Renal cortical epithelial cell (primary cell): ENCODE measurements at places on chromosomes 2 and 18. TPM values are rescaled to one million over a fixed set of nuclear protein-coding genes. Genes with fewer than 3 reads are reported as not detected.

The FOXD4L1 gene
- 0.20 TPM in 1 of 2 replicates, not detected in the other for total RNA-seq

DNA sequence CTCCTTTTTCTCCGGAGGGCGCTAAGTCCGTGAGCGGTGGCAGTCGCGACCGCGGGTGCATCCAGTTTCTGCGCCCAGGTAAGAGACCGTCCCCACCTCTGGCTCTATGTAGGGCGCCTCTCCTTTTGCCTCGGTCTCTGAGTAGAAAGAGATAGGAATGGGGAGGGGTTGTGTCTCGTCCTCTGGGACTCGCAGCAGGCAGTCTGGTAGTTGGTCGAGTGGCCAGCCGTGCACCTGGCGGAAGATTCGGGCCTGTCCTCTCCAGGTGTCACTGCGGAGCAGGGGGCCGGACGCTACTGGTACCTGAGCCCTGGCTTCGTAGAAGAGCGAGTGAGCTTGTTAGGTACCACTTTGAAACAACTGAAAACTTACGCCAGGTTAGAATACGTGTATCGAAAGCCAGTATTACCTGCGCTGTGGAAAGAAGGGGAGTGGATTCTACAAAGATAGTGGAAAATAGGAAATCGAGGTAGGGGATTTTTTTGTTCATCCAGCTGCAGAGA, 403 bp downstream of the MAP2 start:
- no peak for DNase-seq

GRCh38 chr2:212549463-212549862, 10.9 kb upstream of the ERBB4 start:
- no peak for DNase-seq

DNA sequence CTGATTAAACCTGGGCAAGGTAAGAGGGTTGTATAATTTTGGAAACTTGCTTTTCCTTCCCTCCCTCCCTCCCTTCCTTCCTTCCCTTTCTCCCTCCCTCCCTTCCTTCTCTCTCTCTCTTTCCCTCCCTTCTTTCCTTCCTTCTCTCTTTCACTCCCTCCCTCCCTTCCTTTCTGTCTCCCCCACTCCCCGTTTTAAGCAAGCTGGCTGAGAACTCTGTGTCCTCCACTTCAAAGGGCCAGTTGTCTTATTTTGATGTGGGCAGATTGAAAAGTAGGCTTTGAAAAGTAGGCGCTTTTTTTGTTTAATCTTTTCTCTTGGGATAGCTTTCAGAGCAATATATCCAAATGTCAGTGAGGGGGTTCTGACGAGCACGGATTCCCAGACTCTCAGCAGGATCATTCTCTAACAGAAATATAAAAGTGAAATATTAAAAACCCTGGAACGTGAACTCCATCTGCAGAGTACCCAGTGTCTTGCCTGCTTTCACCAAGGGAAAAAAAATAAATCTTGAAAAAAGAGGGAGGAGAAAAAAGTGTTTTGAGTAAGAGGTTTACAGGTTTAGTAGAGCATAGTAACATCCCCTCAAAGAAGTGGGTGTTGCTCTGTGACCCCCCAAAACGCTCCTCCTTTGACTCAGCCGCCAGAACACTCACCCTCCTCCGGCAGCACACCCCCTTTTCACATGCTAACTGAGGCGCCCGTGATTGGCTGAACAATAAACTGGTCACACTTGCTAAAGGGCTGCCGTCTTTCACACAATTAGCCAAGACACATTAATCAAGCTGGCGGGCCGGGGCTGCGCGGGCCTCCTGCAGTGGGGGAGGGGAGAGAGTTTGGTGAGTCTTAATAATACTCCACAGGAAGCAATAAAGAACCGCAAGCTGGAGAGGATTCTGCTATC, 52.2 kb downstream of the CDK15 start:
- DNase-seq, result peak; percentile 67

DNA sequence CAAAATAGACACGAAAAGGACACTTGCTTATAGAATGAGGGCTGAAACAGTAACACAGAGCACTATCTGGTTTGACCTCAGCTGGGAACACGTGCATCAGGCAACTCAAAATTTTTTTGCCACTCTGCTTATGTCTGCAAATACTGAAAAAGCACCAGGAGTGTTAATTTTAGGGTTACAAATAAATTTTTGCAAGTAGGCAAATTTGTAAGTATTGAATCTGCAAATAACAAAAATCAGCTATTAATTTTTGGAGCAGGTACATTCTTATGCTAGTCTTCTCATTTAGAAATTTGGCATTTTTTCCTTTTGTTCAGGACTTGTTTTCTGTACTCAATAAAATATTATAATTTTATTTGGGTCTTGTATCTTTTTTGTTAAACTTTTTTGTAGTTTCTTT, 29.7 kb downstream of the DYTN start:
- DNase-seq, result no peak

DNA sequence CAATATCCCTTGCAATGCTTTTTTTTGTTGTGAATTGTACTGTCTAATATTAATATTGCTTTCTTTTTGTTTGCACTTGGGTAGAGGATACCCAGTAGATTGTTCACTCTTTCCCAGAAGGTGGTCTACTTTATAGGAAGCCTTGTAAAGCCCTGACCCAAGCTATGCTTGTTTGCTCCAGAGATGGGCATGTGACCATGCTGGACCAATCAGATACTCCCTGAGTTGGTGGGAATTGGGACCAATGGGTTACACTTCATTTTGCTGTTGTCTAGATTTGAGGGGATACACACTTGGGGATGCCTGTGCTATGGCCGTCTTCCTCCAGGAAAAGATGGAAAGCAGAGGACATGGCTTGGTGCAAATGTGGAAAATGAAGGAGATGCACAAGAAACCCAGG, 314.3 kb downstream of the DYSF start:
- DNase-seq, result no peak

DNA sequence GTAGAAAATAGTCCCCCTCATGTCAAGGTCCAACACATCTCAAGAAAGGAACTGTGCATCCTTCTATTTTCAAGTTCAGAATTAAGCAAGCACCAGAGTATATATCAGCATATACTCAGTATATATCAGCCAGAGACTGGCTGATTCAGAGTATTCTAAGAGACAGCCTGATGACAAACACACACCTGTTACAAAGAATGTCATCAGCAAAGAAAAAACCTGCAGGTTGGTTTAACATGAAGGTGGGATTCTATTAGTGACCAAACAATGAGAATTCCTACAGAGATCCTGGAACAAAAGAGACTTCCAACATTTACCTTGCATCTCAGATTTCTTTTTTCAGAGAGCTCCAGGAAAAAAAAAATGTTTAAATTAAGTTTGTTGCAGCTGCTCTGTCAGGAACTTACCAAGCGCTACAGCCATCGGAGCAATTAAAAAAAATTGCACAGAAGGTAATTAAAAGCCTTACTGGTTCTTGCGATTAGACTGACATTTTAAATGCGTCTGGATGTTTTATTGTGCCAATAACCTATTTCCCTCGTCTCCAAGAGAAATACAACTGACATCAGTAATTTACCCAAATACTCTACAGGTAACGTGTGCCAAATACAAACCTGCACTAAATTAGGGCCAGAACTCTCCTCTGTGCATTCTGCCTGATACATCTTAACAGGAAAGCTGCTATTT, 218.1 kb downstream of the HNMT start:
- no peak for DNase-seq
